Cardiac fibroblast (primary cell): ENCODE measurements at places on chromosomes 2 and 18.
A peak's percentile ranks its signal among the peaks of the same experiment; 100 is the strongest.

DNA sequence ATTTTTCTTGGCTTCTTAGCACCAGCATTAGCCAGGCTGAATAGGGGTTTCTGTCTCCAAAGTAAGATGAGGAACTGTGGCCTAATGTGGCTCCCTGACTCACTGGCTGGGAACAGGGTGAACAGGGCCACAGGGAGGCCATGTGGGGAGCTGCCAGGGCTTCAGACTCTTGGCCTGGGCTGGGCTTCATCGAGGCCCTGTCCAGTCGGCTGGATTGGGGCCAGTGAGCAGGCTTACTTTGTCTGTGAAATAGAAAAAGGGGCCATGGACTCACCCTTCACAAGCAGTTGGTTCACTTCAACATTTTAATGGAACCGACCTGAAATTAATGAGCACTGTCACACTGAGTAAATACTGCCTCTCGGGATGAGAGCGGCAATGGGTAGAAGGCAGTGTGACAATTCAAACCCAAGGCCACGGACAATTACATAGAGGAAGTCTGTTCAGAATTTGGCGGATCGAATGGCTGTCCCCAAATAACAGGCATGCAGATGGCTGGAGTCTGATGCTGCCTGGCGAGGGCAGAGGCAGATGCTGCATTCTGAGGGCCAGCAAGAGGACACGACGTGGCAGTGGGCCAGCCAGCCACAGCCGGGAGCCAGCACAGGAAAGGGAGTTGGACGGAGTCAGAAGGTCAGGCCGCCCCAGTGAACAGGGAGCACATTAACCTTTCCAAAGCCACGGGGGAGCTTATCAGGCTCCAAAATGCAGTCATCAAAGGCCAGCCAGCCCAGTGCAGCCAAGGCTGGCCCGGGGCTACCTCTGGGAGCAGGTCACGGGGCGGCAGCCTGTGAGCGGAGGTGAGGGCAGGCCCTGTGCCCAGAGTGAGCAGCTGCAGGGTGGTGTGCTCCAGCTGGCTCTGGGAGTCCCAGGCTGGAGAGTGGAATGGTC is 146.6 kb upstream of the REV1 start:
- DNase-seq, result peak; percentile 35

GRCh38 chr2:174610243-174610995 is 12.8 kb upstream of the WIPF1 start:
- no peak for DNase-seq

DNA sequence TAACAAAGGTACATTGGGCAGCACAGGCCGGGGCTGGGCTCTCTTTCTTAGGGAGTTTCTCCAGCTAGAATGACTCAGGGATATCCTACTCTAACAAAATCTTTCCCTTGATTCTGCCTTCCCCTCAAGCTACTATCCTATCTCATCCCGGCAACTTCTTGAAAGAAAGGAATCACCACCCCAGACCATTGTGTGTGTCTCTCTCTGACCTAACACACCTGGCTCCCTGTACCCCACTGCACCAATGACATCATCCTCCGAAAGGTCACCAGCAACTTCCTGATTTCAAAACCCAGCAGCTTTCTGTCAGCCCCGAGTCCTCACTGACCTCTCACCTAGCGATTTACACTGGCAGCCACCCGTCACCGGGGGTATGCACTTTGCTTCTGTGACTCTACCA is 72.1 kb upstream of the MAP4K4 start:
- no peak for DNase-seq

GRCh38 chr2:20170704-20171250 is 54.2 kb downstream of the SDC1 start:
- DNase-seq, result no peak

DNA sequence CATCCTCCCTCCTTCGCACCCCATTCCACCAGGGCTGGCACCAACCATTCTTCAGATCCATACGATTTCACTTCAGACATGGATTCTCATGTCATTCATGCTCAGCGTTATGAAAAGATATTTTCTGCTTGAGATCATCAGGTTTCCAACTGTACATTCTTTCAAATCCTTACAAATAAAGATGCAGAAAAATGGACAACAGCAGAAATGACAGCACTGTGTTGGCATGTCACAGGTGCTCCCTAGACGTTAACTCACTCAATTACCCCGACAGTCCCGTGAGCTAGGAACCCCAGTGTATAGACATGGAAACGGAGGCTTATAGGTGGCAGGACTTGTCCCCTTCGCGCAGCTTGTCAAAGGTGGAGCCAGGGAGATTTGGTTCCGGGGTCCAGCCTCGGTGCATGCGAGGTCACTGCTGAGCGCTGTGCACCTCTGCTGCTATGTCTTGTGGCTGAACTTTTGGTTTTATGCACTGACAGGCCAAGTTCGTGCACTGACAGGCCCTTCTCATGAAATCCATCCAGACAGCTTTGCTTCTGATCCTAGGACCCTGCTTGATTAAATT is 17.7 kb downstream of the FHL2 start:
- peak; percentile 36 for DNase-seq

DNA sequence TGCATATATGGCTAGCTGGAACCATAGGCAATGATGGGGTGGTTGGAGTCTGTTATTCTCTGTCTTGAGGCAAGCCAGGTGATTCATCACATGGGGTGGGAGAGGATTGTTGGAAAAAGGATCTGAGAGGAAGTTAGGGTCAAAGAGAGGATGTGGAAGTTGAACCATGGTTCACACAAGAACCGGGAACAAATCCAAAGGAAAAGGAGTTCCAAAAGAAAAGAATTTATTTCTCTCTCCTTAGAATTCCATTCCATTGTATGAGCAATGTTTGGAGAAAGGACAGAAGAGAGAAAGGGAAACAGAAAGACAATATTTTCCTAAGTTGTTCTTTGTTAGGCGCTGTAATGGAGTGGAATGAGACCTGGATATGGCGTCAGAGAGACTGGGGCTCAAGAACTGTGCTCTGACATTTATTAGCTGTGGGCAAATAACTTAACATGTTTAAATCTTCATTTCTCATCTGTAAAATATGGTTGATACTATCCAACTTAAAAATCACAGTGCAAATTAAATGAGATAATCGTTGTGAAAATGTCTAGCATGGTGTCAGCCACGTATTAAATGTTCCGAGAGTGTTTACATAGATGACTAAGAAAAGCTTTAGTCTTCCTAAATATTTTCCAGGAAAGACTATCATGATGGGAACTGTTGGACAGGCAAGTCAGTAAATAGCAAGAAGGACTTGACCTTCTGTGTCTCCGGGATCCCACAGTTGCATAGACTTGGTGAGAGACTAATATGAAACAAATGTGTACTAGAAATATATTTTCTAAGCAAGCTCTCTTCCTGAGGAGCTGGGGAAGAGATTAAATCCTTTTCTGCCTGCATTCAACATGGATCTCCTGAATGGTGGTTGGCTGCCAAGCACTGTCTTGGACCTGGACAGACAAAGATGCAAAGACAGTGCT is 71.4 kb downstream of the TRIB2 start:
- DNase-seq, result peak; percentile 91

- DNase-seq, result peak; percentile 90
These were observed 22.4 kb upstream of the CD28 start for GRCh38 chr2:203683932-203684556.

DNA sequence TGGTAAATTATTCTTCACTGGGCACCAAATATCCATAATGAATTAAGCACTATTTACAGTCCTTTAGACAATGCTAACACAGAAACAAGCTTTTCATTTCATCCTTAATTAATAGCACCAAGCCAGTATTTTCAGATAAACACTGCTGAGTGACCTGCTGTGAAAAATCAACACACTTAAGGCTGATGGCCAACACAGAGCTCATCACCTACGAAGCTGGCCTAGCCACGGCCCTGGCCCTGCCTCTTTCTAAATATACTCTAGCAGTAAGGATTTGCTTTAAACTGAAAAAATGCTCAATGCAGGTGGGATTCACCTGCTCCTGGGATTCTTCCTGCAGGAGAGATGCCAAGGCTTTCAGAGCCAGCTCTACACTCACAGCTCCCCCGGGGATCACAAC is 18.4 kb downstream of the CYB5A start:
- DNase-seq, result no peak
